ENCODE measurements at places on chromosomes 1 and 21. TPM values are rescaled to one million over a fixed set of nuclear protein-coding genes. Genes with fewer than 3 reads are reported as not detected.

DNA sequence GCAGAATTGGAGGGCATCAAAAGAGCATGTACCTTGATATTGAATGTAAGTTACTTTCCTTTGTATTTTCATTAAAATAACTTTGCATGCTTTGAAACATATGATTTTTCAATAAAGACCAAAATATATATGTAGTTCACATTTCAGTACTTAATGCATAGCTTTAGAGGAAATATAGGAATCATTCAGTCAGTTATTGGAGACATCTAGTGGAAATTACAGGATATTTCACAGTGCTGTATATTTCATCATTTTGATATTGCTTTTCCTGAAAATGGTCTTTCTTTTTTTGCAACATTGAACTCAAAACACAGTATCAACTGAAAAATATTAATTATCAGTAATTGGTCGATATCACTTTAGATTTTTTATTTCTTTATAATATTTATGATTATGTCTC is 375.8 kb downstream of the NCAM2 start:
- no peak for DNase-seq

DNA sequence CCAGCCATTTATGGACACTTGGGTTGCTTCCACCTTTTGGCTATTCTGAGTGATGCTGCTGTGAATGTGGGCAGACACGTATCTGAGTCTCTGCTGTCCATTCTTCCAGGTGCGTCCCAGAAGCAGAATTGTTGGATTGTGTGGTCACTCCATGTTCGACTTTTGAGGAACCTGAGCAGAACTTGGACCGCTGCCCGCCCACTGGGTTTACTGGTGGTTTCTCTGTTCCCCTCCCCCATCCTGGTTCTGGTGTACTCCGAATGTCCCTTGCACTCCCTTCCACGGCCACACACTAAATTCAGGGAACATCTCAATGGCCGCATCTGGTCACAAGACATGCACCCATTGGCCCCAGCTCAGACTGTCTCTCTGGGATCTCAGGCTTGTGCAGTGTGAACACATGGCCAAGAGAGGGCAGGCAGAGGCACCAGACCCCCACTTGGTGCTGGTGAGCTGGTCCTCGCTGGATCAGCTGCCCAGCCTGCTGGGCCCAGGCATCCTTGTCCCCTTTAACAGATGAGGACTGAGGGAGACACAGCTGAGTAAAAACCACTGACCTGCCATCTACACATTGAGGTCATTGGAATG is 565.1 kb downstream of the NPHP4 start:
- no peak for DNase-seq

GRCh38 chr1:233094691-233095090 is 144.3 kb downstream of the NTPCR start:
- DNase-seq = no peak

Gene ACTN2
- total RNA-seq = 0.49 TPM

All from Panc1 (cell line).